ENCODE measurements at places on chromosomes 16 and 17.

DNA sequence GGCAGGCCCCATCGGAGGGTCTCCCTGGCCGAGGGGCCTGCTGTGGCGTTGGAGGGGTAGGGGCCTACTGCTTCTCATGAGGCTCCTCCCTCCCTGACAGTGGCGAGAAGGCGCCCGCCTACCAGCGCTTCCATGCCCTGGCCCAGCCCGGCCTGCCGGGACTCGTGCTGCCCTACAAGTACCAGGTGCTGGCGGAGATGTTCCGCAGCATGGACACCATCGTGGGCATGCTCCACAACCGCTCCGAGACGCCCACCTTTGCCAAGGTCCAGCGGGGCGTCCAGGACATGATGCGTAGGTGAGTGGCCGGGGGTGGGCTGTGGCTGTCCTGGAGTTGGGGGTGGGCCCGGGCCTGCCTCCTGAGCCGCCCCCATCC is 1.7 kb downstream of the CDT1 start:
- H3K27ac ChIP-seq: no peak overlapping the region
- peaks cover 43% of the 10 kb centered on the region for H3K4me1 ChIP-seq
- DNase-seq: no peak
- H3K36me3 ChIP-seq: peaks cover 18% of the 10 kb centered on the region
- no peaks in the 10 kb centered on the region for H3K27me3 ChIP-seq

- no peak for DNase-seq
- H3K36me3 ChIP-seq: no peaks in the 10 kb centered on the region
- H3K27me3 ChIP-seq: peaks cover 67% of the 10 kb centered on the region
- no peak overlapping the region for H3K4me3 ChIP-seq
- H3K4me1 ChIP-seq: peaks cover under 1% of the 10 kb centered on the region
Observed at GRCh38 chr17:76845541-76846017, 22.6 kb upstream of the MGAT5B start.

GRCh38 chr16:87733190-87733589 is 32.6 kb downstream of the KLHDC4 start:
- H3K4me3 ChIP-seq: no peak overlapping the region
- peaks cover 43% of the 10 kb centered on the region for H3K36me3 ChIP-seq
- no peaks in the 10 kb centered on the region for H3K27me3 ChIP-seq

DNA sequence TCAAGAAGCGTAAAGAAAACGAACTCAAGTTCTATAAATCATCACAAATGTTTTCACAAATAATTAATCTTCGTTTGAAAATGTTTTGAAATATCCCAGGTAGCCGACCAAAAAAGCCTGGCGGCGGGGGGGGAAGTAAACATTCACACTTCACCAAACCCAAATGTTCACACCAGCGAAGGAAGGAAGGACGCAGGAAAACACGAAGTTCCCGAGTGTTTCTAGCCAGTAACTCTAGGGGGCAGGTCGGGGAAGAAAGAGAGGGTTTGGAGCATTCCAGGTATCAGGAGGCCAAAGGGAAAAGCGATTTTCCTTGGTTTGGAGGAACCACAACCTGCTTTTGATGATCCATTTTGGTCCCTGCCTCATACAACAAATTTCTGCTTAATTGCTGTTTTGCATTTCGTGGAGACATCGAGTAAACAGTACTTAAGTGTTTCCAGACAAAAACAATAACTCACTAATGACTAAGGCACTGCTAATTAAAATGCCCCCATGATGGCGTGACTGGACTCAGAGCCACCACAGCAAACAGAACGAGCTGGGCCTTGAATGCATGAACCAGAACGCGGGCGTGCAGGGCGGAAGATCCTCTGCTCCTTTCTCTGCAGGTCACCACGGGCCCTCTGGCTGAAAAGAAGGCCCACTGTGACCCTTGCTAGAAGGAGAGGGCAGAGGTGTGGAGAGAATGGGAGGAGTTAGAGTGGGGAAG is 16.6 kb downstream of the ZFHX3 start:
- no peak for DNase-seq
- no peak overlapping the region for H3K4me3 ChIP-seq
- H3K36me3 ChIP-seq: no peaks in the 10 kb centered on the region
- H3K27ac ChIP-seq: no peak overlapping the region

GRCh38 chr17:18187226-18187625 is 3.6 kb downstream of the ALKBH5 start:
- DNase-seq: no peak
- peak overlapping the region; percentile 95 for H3K4me3 ChIP-seq
- H3K27ac ChIP-seq: peak overlapping the region; percentile 97
- no peaks in the 10 kb centered on the region for H3K36me3 ChIP-seq
